Choroid plexus epithelial cell (primary cell): ENCODE measurements at places on chromosomes 3 and 15.

- peak; percentile 10 for DNase-seq
Observed at GRCh38 chr3:197736010-197736490, 654 bp downstream of the RUBCN start.

DNA sequence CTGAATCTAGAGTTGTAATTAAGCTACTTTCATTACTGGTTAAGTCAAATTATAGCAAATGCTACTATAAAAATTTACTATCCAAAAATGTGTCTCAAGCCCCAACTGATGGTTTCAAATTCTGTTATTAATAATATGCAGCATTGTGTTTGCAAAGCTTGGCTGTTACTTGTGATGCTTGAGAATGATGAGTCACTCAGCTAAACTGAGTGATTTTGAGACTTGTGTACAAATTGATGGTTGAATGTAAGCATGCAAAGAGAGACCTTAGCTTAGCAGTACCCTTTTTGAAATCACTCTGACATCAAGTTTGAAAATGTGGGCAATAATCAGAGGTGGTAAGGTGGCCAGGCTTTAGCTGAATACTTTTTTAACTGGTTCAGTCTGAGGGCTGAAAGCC is 27.6 kb downstream of the OPA1 start:
- peak; percentile 73 for DNase-seq

- DNase-seq, result no peak
Observed at GRCh38 chr3:157027861-157028745, 131.8 kb downstream of the CCNL1 start.

DNA sequence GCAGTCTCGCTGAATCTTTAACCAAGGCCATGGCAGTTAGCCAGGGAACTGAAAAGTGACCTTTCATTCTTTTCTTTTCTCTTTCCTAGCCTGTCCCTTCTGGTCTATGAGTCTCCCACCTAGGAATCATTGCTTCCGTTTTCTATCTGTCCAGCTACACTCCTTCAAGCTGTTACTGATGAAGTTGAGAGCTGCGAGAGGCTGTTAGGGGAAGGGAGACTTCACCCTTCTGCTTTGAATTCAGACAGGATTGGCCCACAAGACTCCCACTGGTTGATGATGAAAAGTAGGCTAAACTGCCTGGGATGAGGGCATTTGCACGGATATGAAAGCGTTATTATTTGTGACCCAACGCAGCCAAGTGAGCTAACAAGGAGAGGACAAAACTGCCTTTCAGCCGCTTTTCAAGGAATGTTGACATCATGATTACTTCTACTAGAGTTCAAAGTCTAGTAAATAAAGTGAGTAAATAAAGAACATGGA is 30.2 kb downstream of the EIF4E3 start:
- peak; percentile 63 for DNase-seq

DNA sequence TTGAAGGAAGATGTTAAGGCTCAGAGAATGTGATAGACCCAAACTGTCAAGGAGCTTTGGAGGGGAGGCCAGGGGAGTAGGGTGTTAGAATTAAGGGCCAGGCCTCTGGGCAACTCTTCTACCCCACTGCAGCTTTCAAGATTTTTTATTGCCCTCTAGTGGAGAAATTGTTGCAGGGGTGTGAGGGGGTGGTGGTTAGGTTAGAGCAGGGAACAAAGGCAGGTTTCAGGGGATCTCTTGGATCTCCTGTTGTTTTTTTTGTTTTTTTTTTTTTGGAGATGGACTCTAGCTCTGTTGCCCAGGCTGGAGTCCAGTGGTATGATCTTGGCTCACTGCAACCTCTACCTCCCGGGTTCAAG is 1.4 kb upstream of the SEC13 start:
- DNase-seq, result peak; percentile 13

DNA sequence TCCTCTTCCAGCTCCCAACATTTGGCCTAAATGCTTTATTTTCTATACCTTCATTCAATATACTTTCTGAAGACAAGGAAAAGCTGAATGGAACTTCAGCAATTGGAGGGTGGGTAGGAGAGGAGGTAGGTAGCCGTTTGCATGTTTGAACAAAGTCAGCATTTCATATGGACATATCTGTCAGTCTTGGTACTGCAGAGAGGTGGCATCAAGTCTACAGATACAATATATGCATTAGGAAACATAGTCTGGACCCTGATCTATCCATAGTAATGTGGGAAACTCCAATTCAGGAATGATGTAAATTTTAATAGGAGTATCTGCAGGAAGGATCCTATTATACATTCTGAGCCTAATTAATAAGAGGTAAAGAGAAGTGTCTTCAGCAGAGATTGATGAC is 526.4 kb downstream of the MECOM start:
- no peak for DNase-seq

- DNase-seq, result no peak
Observed at GRCh38 chr3:98185180-98185579, 18.7 kb downstream of the OR5H15 start.

GRCh38 chr3:30852833-30853232 is 41.6 kb downstream of the GADL1 start:
- no peak for DNase-seq

DNA sequence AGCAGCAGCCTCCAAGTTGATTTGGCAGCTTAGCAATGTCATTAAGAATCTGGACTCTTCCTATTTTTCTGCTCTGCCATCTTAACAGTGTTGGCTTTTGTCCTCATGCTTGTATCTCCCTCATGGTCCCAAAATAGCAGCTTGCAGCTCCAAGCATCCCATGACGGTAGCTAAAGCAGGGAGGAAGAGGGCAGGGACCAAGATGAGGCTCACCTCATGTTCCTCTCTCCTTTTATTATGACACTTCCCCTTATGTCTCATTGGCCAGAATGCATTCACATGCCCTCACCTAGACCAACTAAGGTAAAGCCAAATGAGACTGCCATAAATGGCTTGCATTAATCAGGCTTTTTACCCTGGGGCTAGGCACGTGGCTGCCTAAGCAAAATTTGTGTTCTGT is 382.4 kb downstream of the SHQ1 start:
- DNase-seq, result no peak

- DNase-seq, result no peak
Observed at GRCh38 chr3:3853544-3853943, 54.3 kb downstream of the LRRN1 start.

GRCh38 chr3:69819282-69819681 is 80.0 kb downstream of the MITF start:
- no peak for DNase-seq

DNA sequence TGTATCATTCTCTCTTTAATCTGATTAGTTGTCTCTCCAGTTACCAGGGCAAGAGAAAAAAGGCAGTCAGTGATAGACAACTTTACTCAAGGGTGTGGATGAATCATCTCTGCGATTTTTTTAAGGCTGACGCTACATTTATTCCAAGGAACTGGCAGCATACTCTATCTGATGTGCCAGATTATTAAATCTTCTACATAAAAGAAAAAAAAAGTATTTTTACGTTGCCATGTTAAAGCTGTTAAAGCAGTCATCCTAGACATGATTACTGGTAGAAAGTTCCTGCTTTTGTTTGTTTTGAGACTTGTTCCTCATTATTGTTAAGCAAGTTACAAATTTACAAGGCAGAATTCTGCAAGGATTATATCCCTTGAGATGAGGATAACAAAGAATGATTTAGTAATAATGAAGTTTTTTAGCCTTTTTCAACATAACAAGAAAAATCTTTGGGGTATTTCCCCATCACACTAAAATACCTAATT is 121.7 kb downstream of the CBLB start:
- peak; percentile 76 for DNase-seq

- DNase-seq, result peak; percentile 39
Observed at GRCh38 chr3:43531835-43532234, 90.0 kb downstream of the ANO10 start.

- peak; percentile 31 for DNase-seq
Observed at GRCh38 chr3:187624588-187624987, 45.6 kb downstream of the SST start.

- DNase-seq, result no peak
Observed at GRCh38 chr3:185199671-185200070, 46.8 kb upstream of the C3orf70 start.

- DNase-seq, result peak; percentile 15
Observed at GRCh38 chr3:45437383-45437782, 49.0 kb downstream of the LARS2 start.

DNA sequence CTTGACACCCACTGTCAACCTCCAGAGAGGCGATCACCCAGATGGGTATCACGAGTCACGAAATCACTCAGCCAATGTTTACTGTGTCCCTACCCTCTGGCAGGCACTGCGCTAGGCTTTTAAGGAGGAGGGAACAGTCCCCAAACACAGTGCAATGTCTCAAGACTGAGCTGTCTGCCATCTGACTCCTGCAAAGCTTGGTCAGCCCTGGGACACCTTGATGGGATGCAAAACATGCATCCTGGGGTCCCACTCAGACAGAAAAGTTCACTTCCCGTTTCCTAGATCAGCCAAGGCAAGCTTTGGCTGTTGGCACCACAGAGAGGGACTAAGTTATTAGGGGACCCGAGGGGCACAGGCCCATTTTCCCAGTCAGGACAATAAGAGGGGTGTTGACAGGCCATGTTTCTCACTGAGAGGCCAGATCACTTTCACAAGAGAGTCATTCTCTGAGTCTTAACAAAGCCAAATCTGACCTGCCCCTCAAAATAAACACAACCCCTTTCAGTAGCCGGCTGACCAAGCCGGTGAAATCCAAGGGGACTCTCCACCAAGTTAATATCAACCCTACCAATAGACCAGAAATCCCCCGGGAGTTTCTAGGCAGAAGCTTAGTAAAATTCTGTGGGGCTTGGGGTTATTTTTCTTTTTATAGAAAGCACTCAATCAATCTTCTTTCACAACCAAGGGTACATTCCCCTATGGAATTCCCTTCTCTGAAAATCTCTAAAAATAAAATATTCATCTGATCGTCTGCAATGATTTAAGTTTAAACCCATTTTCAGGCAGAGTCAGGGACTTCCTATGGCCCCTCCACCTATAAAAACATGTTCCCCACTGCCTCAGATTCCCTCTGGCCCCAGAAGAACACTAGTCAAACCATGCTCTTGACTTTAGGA is 3.5 kb downstream of the RFTN1 start:
- no peak for DNase-seq

GRCh38 chr15:23690015-23690414 is 2.9 kb upstream of the NDN start:
- DNase-seq, result no peak

DNA sequence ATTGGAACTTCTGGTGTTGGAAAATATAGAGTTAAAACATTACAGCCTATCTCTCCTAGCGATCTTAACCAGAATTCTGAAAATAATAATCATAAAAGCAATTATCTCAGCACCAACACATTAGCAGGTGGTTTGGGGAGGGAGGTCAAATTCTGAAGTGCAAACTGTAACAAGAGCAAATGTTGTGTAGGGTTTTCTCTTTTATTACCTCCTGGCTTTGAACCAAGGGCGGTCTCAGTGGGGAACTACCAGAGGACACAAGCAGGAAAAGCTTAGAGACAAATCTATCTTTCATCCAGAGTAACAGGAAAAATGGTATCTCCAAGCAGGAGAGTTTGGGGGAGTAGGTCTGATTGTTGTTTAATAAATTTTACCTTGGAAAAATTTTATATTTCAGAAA is 5.5 kb upstream of the ARRDC4 start:
- no peak for DNase-seq

DNA sequence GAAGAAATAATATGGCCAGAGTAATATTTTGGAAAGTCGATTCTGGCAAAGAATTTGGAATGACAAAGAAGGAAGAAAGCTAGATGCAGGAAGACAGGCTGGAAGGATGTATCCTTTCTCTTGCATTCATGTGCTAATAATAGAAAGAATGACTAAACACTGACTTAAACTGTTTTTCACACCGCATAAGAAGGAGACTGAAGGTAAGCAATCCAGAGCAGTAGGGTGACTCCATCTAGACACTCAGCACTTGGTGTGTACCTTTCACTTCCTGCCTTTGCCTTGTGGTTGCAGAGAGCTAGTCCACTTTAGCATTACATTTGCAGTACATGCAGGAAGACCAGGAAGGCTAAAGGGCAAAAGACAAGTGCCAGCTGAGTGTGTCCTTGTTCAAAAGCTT is 234.6 kb downstream of the RBMS3 start:
- peak; percentile 60 for DNase-seq

GRCh38 chr3:66302288-66302687 is 81.5 kb downstream of the SLC25A26 start:
- DNase-seq, result no peak

GRCh38 chr3:132432639-132433038 is 15.3 kb downstream of the DNAJC13 start:
- DNase-seq, result peak; percentile 91

DNA sequence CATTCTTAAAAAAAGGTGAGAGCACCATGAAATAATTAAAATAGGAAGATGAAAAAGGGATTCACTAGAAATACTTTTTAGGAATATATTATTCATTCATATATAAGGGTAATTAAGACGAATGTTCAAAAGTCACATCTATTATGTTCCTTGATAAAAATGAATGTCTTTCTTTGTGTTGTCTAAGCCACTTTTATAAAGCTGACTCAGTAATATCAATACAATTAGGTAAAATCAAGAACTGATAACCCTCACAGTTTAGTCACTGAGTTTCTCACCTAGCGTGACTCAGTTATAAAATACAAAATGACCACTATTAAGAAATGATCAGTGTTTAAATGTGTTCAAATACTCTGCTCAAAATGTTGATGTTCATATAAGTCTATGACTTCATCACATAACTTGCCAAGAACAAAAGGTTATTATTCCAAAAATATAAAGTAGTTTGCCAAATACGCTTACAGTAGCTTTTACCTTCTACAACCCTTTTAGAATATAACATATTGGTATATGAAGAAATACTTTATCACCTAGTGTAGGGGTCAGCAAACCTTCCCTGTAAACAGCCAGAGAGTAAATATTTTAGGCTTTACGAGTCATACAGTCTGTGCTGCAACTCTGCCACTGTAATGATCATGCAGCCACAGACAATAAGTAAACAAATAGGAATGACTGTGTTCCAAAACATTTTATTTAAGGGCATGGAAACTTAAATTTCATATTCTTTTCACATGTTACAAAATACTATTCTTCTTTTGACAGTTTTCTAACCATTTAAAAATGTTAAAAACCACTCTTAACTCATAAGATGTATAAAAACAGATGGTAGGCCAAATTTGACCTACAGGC is 369.8 kb downstream of the TBC1D5 start:
- DNase-seq, result peak; percentile 49

- DNase-seq, result no peak
Observed at GRCh38 chr3:166322391-166322790, 485.2 kb upstream of the BCHE start.

DNA sequence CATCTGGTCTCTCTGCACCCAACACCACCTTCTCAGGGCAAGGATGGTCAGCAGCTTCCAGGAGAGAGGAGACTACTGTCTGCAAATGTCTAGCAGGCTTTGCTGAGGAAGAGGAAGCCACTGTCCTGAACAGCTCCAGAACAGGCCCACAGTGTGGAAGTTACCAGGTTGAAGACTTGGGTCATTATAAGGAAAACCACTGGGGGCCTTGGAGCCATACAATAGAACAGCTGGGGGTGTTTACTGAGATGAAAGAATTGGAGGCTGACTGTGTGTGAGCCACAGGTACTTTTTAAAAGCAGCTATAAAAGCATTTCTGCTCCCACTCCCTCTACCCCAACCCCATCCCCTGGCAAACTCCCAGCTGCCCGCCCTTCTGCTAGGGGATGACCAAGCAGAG is 24.2 kb downstream of the SRGAP3 start:
- no peak for DNase-seq

- DNase-seq, result peak; percentile 42
Observed at GRCh38 chr3:24160424-24161095, 215.5 kb downstream of the NR1D2 start.

- no peak for DNase-seq
Observed at GRCh38 chr3:46508850-46509591, 11.2 kb downstream of the RTP3 start.

- peak; percentile 34 for DNase-seq
Observed at GRCh38 chr3:17489139-17489538, 253.3 kb downstream of the TBC1D5 start.

- no peak for DNase-seq
Observed at GRCh38 chr3:134965865-134966481, 170.9 kb downstream of the EPHB1 start.

GRCh38 chr3:185114756-185115155 is 38.1 kb downstream of the C3orf70 start:
- DNase-seq, result no peak
